Common myeloid progenitor, CD34-positive (primary cell): ENCODE measurements at places on chromosomes 16 and 17.

- peak; percentile 75 for DNase-seq
Measured at GRCh38 chr17:48037036-48037837, at the start of gene COPZ2. TSS of gene COPZ2 (minus strand) at chr17:48037797. CDS start at chr17:48037777, 20 bp downstream.

- DNase-seq, result no peak
Measured at GRCh38 chr16:75282466-75283281, 31.2 kb upstream of the BCAR1 start.

- no peak for DNase-seq
Measured at GRCh38 chr17:8794636-8795035, 4.5 kb downstream of the MFSD6L start.

GRCh38 chr16:23564575-23565363, 7.2 kb downstream of the UBFD1 start:
- no peak for DNase-seq

GRCh38 chr17:18203308-18203707, 19.7 kb downstream of the ALKBH5 start:
- DNase-seq, result no peak

DNA sequence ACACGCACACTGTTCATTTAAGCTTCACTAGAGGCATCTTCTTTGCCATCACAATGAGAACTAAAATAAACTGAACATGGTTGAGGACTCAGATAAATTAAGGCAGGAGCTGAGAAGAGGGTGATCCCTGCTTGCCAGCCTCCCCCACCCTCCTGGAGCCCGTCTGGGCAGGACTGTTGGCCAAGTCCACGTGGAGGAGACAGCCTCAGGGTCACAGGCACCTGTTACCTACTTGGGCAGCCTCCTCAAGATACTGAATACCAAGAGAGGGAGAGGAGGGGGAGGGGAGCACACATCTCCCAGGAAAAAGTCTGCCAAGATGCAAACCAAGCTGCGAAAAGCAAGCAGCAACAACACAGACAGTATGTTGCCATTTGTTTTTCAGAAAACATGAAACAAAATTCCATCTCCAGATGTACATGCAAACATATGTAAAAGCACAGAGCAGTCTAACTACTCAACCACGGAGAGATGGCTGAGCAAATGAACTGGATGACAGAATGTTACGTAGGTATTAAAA, 67.4 kb downstream of the SLC39A11 start:
- no peak for DNase-seq

- DNase-seq, result peak; percentile 9
Measured at GRCh38 chr17:72901083-72901482, 191.4 kb downstream of the SLC39A11 start.

GRCh38 chr16:49664221-49665215, 191.4 kb downstream of the ZNF423 start:
- no peak for DNase-seq

- no peak for DNase-seq
Measured at GRCh38 chr17:61504697-61505096, 52.5 kb downstream of the TBX4 start.

- no peak for DNase-seq
Measured at GRCh38 chr17:44010966-44011647, 3.7 kb downstream of the TMEM101 start.

DNA sequence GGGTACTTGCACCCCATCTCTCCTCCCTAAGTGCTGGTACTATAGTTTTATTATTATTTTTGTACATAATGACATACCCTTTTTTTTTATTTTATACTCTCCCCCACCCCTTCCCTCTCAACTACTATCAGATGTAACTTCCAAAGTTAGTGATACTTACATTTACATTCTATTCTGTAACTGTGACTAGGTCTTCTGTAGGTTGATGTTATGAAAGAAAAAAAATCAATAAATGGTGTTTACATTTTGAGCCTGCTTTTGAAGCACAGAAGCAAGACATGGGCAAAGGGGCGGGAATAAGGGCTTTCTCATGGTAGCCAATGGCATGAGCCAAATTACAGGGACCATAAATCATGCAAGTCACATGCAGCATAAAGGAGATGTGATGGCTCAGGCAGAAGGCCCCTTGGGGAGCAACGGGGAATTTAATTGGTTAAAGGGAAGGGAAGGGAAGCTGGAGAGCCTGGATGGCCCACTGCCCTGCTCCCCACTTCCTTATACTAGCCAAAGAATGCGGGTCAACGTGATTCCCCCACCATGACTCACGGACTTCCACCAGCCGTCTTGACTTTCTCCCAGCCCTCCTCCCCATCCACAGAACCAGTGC, 2.4 kb upstream of the ACSF2 start:
- peak; percentile 69 for DNase-seq

- DNase-seq, result no peak
Measured at GRCh38 chr16:82728901-82729300, 102.1 kb downstream of the CDH13 start.

GRCh38 chr17:27475070-27475673, 18.9 kb downstream of the KSR1 start:
- no peak for DNase-seq

- no peak for DNase-seq
Measured at GRCh38 chr17:5121186-5121841, 5.5 kb downstream of the USP6 start.

- DNase-seq, result peak; percentile 72
Measured at GRCh38 chr16:678858-679813, 1.1 kb upstream of the STUB1 start.

GRCh38 chr16:81945665-81946064, 65.6 kb downstream of the SDR42E1 start:
- no peak for DNase-seq

DNA sequence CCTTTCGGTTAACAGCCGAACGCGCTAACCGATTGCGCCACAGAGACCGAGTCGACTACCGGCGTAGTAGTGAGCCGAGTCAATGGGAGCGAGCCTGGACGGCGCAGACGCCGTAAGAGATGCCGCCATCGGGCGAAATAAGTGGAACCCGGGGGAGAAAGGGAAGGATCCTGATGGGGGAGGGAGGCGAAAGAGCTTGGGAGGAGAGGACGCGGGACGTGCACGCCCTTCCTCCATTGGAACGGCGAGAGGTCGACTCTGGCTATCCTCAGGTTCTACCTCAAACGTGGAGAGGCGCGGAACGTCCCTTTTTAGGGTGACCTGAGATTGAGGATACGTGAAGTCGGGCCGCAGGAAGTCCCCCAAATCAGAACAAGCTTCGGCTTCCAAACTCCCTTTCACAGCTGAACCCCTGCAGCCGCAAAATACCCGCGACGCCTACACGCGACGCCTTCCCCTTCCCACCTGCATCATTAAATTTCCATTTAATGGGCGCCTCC, 683 bp upstream of the PSMB3 start:
- DNase-seq, result peak; percentile 86

- no peak for DNase-seq
Measured at GRCh38 chr17:12643822-12644221, 21.9 kb upstream of the MYOCD start.

GRCh38 chr17:17036524-17036998, 5.7 kb upstream of the MPRIP start:
- peak; percentile 98 for DNase-seq

- DNase-seq, result no peak
Measured at GRCh38 chr16:80680046-80680445, 124.4 kb downstream of the CDYL2 start.

- DNase-seq, result no peak
Measured at GRCh38 chr16:73365016-73365551, 317.2 kb upstream of the ZFHX3 start.

DNA sequence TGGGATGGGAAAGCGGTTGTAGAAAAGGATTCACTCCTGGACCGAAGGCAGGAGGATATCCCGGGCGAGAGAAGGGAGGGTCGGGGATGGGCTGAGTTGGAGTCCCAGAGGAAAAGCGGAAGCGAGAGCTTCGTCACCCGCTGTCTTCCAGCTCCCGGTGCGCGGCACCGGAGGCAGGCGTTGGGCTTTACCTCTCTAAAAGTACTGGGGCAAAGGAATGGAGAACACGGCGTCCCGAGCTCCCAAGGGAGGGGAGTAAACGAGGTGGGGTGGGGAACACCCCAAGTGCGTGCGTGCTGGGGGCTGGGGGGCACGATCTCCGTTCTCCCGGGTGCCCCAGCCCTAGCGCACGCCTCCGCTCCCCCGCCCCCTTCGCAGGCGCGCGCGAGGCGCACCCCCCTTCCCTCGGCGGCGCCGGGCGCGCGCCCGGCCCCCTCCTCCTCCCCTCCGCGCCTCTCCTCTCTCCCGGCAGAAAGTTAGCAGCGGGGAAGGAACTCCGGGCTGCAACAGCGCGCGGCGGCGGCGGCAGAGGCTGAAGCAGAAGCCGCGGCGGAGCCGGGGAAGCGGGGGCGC, at the start of gene HS3ST4:
HS3ST4 (plus strand) TSS at position 441 of the 573 bp plus-strand sequence.
- DNase-seq, result peak; percentile 43

DNA sequence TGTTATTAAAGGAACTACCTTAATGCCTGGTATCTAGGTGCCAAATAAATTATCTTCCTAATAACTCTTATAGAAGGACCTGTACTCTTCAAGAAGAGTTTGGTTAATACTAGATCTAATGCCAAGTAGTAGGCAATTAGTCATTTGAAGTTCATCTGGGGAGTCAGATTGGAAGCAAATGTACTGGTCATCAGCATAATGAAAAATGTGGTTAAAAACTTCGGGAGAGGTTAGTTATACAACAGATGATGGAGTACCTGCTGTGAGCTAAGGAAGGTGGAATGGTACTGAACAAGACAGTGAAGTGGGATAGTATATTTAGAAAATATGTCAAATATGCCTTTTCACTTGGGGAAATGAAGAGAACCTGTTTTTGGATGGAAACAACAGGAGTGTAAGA, 49.2 kb downstream of the TNRC6A start:
- DNase-seq, result no peak

- DNase-seq, result no peak
Measured at GRCh38 chr16:62130101-62130500, 93.9 kb upstream of the CDH8 start.

GRCh38 chr16:67783353-67783725, 23.0 kb downstream of the RANBP10 start:
- DNase-seq, result no peak

DNA sequence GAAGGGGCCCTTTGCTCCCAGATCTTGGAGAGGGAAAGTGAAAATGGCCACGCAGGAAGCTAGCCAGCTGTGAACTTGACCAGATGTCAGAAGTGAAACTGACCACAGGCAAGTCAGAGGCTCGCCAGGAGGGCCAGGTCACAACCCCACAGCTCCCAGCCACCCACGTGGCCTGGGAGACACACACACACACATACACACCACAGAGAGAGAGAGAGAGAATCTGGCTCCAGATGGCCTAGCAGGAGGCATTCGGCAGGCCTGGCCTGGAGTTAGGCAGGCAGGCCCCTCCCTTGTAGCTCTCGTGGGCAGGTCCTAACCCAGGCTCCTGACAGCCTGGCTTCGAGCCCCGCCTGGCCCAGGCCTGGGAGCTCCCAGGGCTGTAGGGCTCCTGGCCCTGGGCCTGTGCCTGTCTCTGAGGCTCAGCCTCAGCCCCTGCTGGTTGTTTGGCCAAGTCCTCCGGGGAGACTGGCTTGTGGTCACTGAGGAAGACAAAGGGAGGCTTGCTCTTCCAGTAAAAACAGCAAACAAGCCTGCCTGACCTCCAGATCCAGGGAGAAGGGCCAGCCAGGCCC, 20.2 kb downstream of the NGFR start:
- peak; percentile 76 for DNase-seq

DNA sequence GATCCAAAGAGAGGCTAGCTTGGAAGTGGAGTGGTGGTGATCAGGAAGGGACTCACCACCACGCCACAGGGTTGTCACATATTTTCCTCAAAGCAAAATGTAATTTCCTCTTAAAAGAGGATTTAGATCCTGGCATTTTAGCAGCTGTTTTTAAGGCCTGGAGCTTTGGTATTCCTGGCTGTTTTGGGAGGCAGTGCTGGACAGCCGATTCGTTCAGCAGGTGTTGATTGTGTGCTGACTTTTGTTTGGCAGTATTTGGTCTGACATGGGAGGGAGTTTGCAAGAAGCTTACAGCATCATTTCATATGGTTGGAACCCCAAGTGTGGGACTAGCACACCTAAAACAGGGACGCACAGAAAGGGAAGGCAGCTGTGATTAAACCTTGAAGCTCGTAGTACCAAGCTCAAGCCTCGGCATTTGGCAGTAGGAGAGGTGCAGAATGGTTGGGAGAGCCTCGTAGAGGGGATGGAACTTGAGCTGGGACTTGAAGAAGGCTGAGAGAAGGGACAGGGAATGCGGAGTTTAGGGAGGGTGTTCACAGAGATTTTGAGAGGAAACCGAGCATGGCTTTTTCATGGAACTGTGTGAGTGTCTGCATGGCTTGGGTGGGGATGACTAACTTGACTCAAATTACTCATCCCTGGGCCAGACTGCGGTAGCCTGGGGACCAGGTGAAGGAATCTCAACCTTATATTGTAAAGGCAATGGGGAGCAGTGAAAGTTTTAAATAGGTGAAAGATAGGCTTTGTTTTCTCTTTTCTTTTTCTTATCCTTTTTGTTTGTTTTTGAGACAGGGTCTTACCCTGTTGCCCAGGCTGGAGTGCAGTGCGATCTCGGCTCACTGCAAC, 52.3 kb downstream of the RPTOR start:
- no peak for DNase-seq

DNA sequence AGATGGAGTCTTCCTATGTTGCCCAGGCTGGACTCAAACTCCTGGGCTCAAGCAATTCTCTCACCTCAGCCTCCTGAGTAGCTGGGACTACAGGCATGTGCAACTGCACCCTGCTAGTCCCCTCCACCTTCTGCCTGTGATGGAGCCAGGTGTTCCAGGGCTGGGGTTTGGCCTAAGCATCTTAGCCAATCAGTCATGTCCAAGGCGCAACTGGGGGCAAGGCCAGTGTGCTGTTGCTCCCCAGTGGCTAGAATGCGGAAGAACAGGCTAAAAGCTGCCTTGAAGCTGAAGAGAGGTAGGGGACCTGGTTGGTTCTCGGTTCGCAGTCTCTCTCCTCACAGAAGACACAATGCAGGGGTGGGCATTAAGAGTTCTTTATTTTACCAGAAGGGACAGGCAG, 18.6 kb downstream of the FLOT2 start:
- DNase-seq, result peak; percentile 37

DNA sequence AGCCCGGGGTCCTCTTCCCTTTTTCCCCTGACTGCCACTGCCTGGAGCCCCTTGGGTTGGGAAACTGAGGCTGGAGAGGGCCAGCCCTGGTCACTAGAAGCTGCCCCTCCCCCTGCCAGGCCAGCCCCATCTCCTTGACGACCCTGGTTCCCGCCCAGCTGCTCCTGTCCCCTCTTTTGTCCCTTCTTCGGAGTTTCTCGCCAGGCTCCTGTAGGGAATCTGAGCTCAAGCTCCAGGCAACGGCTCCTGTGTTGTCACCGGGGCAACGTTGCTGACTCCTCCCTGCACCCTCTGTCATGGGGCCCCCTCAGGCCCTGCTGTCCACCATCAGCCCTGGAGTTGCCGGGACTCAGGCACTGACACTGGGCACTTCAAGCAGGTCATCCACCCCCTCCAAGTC, 5.7 kb downstream of the LLGL1 start:
- no peak for DNase-seq
